Gastroesophageal sphincter (tissue), 4 donors: ENCODE measurements at places on chromosomes 1 and 21.
A peak's percentile ranks its signal among the peaks of the same experiment; 100 is the strongest.

DNA sequence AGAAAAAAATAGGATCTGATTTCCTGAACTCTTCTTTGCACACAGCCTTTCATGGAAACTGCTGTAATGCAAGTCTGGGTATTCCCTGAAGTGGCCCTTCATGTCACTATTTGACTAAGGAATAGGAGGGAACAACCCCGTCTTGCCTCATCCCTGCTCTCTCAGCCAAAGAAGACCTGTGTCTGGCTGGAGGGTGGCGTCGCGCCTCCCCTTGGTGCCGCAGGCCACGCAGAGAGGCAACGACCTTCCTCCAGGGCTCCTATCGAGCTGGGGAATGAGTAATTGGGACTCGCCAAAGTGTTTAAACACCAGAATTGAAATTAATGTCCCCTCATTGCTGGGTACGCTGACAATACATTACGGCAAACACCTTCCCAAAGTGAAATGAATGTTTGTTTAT lies 129.8 kb downstream of the PBX1 start:
- H3K27ac ChIP-seq, result no peak overlapping the region
- no peaks in the 10 kb centered on the region for H3K27me3 ChIP-seq
- H3K4me3 ChIP-seq, result no peak overlapping the region
- no peak for ATAC-seq
- H3K36me3 ChIP-seq, result no peaks in the 10 kb centered on the region
- peaks cover 44% of the 10 kb centered on the region for H3K4me1 ChIP-seq

DNA sequence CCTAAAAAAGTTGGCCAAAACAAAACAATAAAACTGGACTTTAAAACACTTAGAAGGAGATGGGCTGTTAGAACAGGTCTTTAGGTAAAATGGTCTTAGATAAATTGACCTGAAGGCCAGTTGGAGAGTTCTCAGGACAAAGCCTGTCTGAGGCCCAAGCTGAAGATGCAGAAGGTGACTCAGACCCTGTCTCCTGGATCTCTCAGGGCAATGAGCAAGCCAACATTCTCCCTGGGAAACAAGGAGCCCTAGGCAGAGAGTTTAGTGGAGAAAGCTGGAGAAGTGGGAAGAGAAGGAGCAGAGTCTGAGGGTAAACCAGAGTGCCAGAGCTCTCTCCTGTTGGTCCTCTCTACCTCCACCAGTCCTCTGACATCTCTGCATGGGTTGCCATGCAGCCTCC lies 70.1 kb downstream of the FCRL5 start:
- no peak overlapping the region for H3K4me3 ChIP-seq
- H3K4me1 ChIP-seq, result no peaks in the 10 kb centered on the region
- no peak for ATAC-seq
- H3K36me3 ChIP-seq, result no peaks in the 10 kb centered on the region
- peaks cover 8% of the 10 kb centered on the region for H3K27me3 ChIP-seq

GRCh38 chr1:169426174-169426705 lies 1.0 kb downstream of the CCDC181 start:
- H3K4me3 ChIP-seq, result no peak overlapping the region
- no peaks in the 10 kb centered on the region for H3K36me3 ChIP-seq
- no peak for ATAC-seq
- H3K27me3 ChIP-seq, result peaks cover 9% of the 10 kb centered on the region
- peaks cover 10% of the 10 kb centered on the region for H3K4me1 ChIP-seq
- no peak overlapping the region for H3K27ac ChIP-seq

- H3K4me1 ChIP-seq, result no peaks in the 10 kb centered on the region
- H3K27ac ChIP-seq, result no peak overlapping the region
- no peak overlapping the region for H3K4me3 ChIP-seq
- H3K27me3 ChIP-seq, result peaks cover 57% of the 10 kb centered on the region
- ATAC-seq, result no peak
These were observed 120.4 kb upstream of the C1orf174 start for GRCh38 chr1:4020449-4020848.

GRCh38 chr21:42505090-42505726 lies 8.4 kb upstream of the SLC37A1 start:
- no peak overlapping the region for H3K4me3 ChIP-seq
- no peak for ATAC-seq
- no peaks in the 10 kb centered on the region for H3K27me3 ChIP-seq
- no peaks in the 10 kb centered on the region for H3K36me3 ChIP-seq

GRCh38 chr1:160260406-160261382 lies 1.7 kb downstream of the DCAF8 start:
- no peak for ATAC-seq
- peaks cover 22% of the 10 kb centered on the region for H3K4me1 ChIP-seq
- peak overlapping the region; percentile 96 for H3K27ac ChIP-seq
- peak overlapping the region; percentile 85 for H3K4me3 ChIP-seq
- H3K27me3 ChIP-seq, result no peaks in the 10 kb centered on the region
- no peaks in the 10 kb centered on the region for H3K36me3 ChIP-seq

- peaks cover 19% of the 10 kb centered on the region for H3K4me1 ChIP-seq
- no peaks in the 10 kb centered on the region for H3K27me3 ChIP-seq
- no peak overlapping the region for H3K27ac ChIP-seq
- no peaks in the 10 kb centered on the region for H3K36me3 ChIP-seq
- no peak for ATAC-seq
- no peak overlapping the region for H3K4me3 ChIP-seq
These were observed 2.4 kb downstream of the IPO9 start for GRCh38 chr1:201831371-201831770.

DNA sequence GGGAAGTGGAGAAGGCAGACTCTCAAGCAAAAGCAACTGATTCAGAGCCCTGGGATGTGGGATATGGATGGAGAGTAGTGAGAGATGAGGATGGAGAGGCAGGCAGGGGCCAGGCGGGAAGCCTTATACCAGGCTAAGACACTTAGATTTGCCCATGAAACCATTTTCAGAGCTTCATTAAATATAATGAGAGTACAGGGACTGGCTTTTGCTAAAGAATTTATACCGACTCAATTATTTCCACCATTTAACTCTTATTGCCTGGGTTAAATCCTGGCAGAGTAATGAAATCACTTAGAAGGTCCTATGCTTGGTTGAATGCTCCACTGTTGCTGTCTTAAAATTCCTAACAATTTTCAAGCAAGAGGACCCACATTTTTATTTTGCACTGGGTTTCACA lies 311.7 kb downstream of the KCNH1 start:
- no peaks in the 10 kb centered on the region for H3K27me3 ChIP-seq
- H3K4me3 ChIP-seq, result no peak overlapping the region
- H3K36me3 ChIP-seq, result no peaks in the 10 kb centered on the region
- H3K4me1 ChIP-seq, result no peaks in the 10 kb centered on the region
- H3K27ac ChIP-seq, result no peak overlapping the region
- no peak for ATAC-seq

GRCh38 chr1:204320382-204320804 lies 39.3 kb downstream of the PLEKHA6 start:
- no peak overlapping the region for H3K4me3 ChIP-seq
- no peaks in the 10 kb centered on the region for H3K36me3 ChIP-seq
- H3K27me3 ChIP-seq, result peaks cover 3% of the 10 kb centered on the region

- H3K27me3 ChIP-seq, result peaks cover 54% of the 10 kb centered on the region
- H3K4me1 ChIP-seq, result peaks cover 20% of the 10 kb centered on the region
- H3K36me3 ChIP-seq, result peaks cover 3% of the 10 kb centered on the region
- H3K27ac ChIP-seq, result peak overlapping the region; percentile 89
These were observed 931 bp upstream of the MXRA8 start for GRCh38 chr1:1359308-1359663.

- H3K4me1 ChIP-seq, result no peaks in the 10 kb centered on the region
- H3K27me3 ChIP-seq, result no peaks in the 10 kb centered on the region
- no peaks in the 10 kb centered on the region for H3K36me3 ChIP-seq
- no peak overlapping the region for H3K4me3 ChIP-seq
- no peak for ATAC-seq
- H3K27ac ChIP-seq, result no peak overlapping the region
These were observed 502.3 kb downstream of the NUF2 start for GRCh38 chr1:163824006-163824405.

DNA sequence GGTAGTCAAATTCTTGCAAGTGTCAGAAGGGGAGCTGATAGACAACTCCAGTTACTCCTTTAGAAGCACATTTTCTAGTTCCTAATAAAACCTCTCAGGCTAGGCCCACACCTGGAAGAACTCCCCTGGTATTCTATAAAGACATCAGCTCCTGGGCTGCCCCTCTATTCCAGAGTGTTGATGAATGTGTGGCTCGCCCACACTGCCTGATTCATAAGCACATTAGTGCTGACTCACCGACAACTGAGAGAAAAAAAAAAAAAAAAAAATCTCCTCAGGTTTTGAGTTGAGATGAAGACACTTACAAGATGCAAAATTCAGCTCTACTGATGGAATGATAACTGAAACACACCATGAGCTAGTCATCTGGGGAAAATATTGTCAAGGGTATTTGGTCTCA lies 188.1 kb downstream of the TNR start:
- no peak overlapping the region for H3K4me3 ChIP-seq
- H3K27me3 ChIP-seq, result no peaks in the 10 kb centered on the region
- no peak overlapping the region for H3K27ac ChIP-seq

DNA sequence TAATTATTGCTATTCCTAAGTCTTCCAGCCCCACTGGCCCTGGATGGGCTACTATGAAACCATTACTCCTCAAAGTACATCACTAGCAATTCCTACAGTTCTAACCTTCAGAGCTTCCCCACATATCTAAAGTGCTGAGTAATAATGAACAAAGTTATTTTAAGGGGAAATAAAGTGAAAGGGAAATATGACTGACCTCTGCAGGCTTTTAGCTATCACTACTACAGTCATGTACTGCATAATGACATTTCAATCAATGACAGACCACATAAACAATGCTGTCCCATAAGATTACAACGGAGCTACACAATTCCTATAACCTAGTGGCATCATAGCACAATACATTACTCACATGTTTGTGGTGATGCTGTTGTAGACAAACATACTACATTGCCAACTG lies 32.5 kb upstream of the ASPM start:
- H3K4me1 ChIP-seq, result no peaks in the 10 kb centered on the region
- H3K4me3 ChIP-seq, result no peak overlapping the region
- H3K27me3 ChIP-seq, result no peaks in the 10 kb centered on the region
- no peak overlapping the region for H3K27ac ChIP-seq
- no peak for ATAC-seq

DNA sequence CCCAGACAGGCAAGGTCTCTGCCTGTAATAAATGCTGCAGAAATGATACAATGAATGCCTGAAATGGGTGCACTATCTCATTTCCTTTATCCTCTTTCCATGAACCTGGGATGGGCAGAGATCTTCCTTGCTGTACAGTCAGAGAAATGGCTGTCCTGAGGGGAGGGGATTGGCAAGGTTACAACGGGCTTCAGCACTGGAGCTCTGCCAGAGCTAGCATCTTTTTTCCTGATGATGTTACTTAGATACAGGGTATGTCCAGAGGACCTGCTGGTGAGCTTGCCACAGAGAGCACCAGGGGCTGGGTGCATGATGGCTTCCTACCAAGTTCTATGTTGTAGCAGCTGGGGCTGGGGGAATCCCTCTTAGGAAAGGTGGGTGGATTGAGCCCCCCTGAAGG lies 115.1 kb downstream of the PLXNA2 start:
- no peaks in the 10 kb centered on the region for H3K27me3 ChIP-seq
- H3K27ac ChIP-seq, result no peak overlapping the region
- no peak for ATAC-seq
- no peaks in the 10 kb centered on the region for H3K36me3 ChIP-seq
- peaks cover 43% of the 10 kb centered on the region for H3K4me1 ChIP-seq
- no peak overlapping the region for H3K4me3 ChIP-seq

- peak overlapping the region; percentile 12 for H3K27ac ChIP-seq
- peak; percentile 87 for ATAC-seq
- H3K4me1 ChIP-seq, result no peaks in the 10 kb centered on the region
- H3K27me3 ChIP-seq, result no peaks in the 10 kb centered on the region
- H3K4me3 ChIP-seq, result no peak overlapping the region
These were observed 61.1 kb downstream of the TOMM20 start for GRCh38 chr1:235067396-235068157.
